ENCODE measurements at places on chromosomes 16 and 17.
A peak's percentile ranks its signal among the peaks of the same experiment; 100 is the strongest.

DNA sequence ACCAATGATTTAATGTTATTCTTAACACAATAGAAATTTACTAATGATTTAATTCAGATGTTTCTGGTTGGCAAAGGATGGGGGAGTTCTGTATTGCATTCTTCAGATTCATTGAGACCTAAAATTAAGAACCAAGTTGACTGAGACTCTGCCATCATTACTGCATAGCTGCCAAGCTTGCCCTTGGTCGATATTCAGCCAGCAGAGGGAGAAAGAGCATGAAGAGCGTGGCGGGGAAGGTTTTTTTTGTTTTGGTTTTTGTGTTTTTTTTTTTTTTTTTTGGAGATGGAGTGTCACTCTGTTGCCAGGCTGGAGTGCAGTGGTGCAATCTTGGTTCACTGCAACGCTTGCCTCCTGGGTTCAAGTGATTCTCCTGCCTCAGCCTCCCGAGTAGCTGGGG is 659.4 kb upstream of the EEF2KMT start:
- DNase-seq = no peak

- DNase-seq = no peak
These were observed 19.0 kb upstream of the RMI2 start for GRCh38 chr16:11326084-11326736.

DNA sequence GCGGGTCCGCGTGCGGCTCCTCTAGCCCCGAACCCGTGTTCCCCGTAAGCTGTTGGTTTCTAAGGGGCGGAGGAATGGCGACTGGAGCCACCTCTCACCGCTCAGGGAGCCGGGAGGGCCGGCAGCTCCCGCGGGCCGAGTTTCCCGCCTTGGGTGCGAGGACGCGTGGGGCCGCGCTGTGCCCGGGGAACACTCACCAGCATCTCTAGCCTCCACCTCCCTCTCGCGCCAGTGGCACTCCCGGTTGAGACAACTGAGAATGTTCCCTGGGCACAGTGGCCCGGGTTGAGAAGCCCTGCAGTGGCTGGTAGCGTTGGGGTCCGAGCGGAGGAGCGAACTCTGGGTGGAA is 560 bp downstream of the TELO2 start:
- no peak for DNase-seq

- no peak for DNase-seq
These were observed 147.9 kb upstream of the NOL11 start for GRCh38 chr17:67569873-67570272.

- no peak for DNase-seq
These were observed 10.0 kb downstream of the CES3 start for GRCh38 chr16:66970775-66971720.

- no peak for DNase-seq
These were observed 52.8 kb upstream of the ARHGAP44 start for GRCh38 chr17:12736526-12736925.

- no peak for DNase-seq
These were observed 97.6 kb downstream of the MRM3 start for GRCh38 chr17:879546-880442.

- no peak for DNase-seq
These were observed 1.6 kb downstream of the XYLT1 start for GRCh38 chr16:17469011-17469740.

GRCh38 chr16:89344846-89345611 is 127.5 kb downstream of the ZNF778 start:
- no peak for DNase-seq

DNA sequence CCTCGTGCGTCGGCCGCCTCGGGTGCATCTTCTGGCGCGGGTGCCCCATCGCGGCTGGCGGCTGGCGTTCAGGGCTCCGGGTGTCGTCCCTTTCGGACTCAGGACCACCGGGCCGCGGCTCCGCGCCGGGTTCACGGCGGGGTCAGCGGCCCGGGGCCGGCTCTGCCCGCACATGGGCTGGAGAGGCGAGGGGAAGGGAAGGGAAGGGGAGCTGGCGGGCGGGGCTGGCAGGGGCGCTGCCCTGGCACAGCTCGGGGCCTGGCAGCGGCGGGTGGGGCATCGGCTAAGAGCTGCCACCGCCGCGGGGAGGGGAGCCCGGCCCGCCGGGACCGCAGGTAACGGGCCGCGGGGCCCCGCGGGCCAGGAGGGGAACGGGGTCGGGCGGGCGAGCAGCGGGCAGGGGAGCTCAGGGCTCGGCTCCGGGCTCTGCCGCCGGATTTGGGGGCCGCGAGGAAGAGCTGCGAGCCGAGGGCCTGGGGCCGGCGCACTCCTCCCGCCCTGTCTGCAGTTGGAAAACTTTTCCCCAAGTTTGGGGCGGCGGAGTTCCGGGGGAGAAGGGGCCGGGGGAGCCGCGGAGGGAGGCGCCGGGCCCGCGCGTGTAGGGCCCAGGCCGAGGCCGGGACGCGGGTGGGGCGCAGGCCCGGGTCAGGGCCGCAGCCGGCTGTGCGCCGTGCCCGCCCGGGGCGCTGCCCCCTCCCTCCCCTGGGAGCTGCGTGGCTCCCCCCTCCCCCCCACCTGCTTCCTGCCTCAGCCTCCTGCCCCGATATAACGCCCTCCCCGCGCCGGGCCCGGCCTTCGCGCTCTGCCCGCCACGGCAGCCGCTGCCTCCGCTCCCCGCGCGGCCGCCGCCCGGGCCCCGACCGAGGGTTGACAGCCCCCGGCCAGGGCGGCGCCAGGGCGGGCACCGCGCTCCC is 646 bp downstream of the HIC1 start:
- DNase-seq = peak; percentile 60

DNA sequence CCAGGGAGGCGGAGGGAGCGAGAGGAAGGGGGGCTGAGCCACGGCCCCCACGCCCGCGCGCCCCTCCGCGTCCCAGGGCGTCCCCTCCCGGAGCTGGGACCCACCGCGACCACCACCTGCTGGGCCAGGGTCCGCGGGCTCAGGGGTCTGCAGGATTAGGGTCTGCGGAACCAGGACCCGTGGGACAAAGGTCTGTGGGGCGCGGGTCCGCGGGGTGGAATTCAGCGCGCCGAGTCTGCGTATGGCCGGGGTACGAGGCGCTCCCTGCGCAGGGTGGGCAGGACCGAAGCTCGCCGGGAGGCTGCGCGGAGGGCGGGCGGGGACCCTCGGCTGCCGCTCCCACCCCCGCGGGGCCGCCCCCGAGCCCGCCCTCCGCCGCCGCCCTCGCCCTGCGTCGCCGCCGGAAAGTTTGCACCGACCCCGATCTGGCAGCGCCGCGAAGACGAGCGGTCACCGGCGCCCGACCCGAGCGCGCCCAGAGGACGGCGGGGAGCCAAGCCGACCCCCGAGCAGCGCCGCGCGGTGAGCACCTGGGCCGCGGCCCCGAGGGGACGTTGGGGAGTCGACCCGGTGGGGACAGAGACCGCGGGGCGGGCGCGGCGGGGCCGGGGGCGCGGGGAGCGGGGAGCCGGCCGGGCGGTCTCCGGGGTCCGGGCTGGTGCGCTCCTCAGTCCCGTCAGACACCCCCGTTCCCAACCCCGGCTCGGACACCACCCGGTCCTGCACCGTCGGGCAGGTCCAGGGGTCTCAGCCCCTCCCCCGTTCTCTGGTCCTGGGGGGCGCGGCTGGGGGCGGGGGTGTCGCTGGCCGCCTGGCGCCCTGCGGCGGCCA is at the start of gene GCGR:
GCGR (plus strand) TSS at position 423 of the 831 bp plus-strand sequence. CDS start 4,869 bp downstream, outside the sequence.
- no peak for DNase-seq

DNA sequence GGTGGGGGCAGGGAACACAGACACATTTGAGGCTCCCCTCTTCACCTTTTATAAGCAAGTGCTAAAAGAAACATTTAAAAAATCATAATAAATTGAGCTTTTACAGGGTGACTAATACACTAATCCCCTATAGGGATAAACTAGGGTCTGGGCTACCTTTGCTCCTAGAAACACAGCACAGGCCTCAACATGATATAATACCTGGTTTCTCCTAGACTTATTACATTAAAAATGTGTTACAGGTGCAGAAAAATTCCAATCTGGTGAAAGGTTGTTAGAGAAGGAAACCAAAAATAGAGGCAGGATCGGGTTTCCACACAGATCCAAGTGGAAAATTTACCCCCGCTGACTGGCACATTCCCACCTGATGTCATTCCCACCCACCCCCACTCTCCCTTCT is 124.7 kb upstream of the NOG start:
- no peak for DNase-seq

GRCh38 chr16:67179421-67180080 is 4.2 kb downstream of the MATCAP1 start:
- DNase-seq = peak; percentile 24

- DNase-seq = peak; percentile 56
These were observed 19.5 kb downstream of the PCTP start for GRCh38 chr17:55770196-55770870.

- no peak for DNase-seq
These were observed 624.3 kb upstream of the SOX9 start for GRCh38 chr17:71496552-71496951.

DNA sequence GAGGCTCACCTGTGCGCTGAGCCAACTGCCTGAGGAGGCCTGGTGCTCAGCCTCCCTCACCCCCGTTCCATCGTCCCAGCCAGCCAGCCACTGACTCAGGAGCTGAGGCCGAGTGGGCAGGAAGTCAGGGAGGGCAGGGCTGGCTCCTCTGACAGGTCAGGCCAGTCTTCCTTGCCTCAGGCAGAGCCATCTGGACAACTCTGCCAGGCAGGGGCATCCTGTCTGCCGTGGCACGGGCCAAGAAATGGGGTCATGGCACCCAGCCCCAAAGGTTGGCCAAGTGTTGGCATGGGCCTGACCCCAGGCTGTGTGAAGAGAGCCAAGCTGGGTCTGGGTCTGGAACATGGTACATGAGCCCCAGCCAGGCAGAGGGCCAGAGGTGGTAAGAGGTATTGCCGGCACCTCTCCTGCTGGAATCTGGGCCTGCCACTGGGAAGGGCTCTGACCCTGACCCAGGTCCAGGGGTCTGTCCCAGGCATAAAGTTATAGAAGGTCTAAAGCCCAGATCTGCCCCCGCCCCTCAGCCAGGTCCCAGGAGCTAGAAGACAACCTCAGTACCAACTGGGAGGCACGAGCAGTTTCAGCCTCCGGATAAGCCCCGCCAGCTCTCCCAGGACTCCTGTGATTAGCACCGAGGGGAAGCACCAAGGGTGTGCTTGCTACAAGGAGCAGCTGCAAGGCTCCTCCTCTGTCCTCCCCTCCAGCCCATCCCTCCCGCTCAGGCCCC is 2.5 kb upstream of the VASN start:
- DNase-seq = no peak

DNA sequence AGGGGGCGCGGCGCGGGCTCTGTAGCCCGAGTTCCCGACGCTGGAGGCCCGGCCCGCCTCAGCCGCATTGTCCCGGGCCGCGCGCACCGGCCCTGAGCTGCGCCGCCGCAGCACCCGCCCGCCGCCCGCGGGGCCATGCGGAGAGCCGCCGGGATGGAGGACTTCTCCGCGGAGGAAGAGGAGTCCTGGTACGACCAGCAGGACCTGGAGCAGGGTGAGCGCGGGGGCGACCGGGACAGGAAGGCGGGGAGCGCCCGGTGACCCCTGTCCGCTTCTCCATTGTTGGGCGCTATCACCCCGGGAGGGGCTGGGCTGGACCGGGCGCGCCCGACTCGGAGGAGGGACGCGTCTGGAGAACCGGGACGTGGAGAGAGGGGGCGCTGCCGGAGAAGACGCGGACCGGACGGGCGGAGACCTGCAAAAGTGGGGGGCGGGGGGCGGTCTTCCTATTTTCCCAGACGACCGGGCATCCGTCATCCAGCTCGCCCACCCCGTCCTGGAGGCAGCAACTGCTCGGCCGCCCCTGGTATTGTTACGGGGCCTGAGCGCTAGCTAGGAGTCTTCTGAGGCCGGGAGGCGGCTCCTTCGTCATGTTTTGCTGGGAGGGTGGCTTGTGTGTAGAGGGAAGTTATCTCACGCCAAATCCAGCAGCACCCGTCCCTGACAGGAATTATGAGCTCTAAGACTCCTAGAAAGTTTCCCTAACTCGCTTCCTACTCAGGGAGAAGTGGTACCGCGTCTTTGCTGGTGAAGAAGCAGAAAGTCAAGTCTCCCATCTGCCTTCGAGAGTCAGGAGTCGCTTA is 678 bp downstream of the CDR2L start:
- peak; percentile 88 for DNase-seq

GRCh38 chr17:8176197-8176940 is at the start of gene TMEM107:
TMEM107 (minus strand) TSS chr17:8176380; CDS start chr17:8176286, 94 bp downstream.
- peak; percentile 76 for DNase-seq

All from dermis microvascular lymphatic vessel endothelial cell (primary cell).